ENCODE measurements at places on chromosomes 11 and 22.

- no peak for DNase-seq
Measured at GRCh38 chr11:12008790-12009616, 577 bp upstream of the DKK3 start.

DNA sequence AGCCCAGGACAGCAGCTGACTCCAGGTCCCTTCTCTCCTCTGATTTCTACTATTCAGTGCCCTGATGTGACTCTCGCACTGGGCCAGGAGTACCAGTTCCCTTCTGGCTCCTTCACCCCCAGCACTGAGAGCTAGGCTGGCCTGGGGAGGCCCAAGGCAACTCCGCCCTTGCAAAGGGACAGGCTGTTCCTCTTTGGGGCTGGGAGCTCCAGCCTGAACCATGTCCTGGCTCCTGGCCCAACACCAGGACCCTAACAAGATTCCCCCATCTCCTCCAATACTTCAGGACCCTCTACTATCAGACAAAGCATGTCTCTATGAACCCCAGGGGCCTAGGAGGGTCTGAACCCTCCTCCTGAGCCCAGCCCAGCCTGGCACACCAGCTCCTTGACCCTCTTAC is 12.5 kb downstream of the CREB3L1 start:
- DNase-seq, result no peak

DNA sequence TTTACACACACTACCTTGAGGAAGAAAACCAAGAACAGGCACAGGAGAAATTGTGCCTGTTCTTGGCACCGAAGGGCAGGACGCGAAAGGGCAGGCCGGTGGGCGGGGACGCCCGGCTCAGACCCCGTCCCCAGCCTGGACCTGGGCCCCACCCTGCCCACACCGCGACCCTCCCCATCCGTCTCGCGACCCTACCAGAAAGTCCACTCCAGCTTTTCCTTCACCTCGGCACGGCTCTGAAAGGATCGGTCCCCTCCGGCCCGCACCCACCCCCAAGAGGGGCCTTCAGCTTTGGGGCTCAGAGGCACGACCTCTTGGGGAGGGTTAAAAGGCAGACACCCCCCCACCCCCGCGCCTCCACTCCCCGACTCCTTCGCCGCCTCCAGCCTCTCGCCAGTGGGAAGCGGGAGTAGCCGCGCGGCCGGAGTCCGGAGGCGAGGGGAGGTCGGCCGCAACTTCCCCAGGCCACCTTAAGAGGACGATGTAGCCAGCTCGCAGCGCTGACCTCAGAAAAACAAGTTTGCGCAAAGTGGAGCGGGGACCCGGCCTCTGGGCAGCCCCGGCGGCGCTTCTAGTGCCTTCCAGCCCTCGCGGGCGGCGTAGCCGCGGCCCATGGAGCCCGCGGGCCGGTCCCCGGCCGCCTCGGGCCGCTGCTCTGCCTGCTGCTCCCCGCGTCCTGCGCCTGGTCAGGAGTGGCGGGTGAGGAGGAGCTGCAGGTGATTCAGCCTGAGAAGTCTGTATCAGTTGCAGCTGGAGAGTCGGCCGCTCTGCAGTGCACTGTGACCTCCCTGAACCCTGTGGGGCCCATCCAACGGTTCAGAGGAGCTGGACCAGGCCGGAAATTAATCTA is 4.4 kb downstream of the SEC14L6 start:
- DNase-seq, result no peak

DNA sequence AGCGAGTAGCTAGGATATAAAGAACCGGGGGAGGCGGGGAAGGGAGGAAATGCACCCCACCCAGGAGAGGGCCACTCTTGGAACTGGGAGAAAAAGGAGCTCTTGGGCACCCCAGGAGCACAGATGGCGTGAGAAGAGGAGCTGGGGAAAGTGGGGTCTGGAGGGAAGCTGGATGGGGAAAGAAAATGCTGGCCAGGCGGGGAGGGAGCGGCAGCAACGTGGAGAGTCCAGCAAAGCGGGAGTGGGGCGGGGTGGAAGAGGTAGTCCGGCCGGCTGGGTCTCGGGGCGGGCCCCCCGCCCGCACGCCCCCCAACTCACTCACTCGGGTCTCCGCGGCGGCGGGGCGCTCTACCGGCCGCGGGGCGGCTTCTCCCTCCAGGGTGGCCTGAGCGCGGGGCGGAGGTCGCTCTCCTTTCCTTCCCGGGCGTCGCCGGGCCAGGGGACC is 522 bp downstream of the TOB2 start:
- DNase-seq, result no peak

Data from NCI-H1436 treated with DMSO at 0.1 percent for 48 hours (cell line).